ENCODE measurements at places on chromosomes 4 and X.
A peak's percentile ranks its signal among the peaks of the same experiment; 100 is the strongest.

DNA sequence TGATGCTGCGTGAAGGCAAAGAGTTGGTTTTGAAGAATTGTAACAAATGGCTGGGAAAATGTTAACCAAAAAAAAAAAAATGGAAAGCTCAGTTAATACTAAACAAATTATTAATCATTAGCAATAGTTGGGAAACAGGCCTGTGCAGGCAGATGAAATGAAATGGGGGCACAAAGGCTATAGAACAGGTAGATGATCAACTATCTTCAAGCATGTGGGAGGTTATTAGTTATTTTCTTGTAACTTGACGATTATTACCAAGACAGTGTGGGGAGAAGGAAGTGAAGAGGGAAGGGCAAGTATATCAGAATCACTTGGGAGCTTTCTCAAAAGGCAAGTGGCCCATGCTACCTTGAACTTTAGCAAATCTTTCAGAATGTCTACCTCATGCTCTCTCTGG, 351.9 kb downstream of the BCOR start:
- no peak for DNase-seq

DNA sequence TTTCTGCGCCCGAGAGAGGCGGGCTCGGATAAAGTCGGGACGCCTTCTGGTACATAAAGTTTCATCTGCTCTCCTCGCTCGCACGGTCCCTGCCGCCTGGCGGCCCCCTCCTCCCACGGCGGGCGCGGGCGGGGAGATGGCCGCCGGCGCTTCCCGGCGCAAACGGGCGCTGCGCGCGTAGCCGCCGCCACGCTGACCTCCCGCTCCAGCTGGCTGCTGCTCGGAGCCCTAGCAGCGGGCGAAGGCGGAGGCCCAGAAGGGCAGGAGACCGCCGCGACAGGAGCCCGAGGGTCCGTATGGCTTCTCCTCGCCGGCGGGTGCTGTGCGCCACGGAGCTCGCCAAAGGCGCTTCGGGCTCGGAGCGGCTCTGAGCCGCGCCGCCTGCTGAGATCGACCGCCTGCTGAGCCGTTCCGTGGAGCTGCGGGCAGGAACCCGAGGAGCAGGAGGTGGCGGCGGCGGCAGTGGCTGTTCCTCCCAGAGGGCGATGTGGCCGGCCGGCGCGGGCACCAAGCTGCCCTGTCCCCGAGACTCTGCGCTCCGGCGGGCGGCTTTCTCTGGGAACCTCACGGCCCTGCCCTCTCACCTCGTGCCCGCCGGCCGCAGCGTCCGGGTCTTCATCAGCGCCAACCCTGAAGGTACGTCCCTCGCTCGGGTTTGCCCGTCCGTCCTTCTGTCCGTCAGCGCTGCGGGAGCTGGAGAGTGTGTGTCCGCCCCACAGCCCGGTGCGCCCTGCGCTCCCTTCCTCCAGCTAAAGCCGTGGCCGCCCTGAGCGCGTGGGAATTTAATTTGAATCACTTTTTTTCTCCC, at the start of gene NWD2:
TSS of gene NWD2 (plus strand) at position 161 of the 808 bp plus-strand sequence. CDS start at position 486, 325 bp downstream.
- peak; percentile 46 for DNase-seq

GRCh38 chrX:2351321-2351720, 149.5 kb downstream of the DHRSX start:
- DNase-seq = no peak

GRCh38 chr4:94743838-94744237, 13.9 kb upstream of the BMPR1B start:
- no peak for DNase-seq

GRCh38 chr4:55973650-55974049, 24.9 kb downstream of the CEP135 start:
- DNase-seq = no peak

DNA sequence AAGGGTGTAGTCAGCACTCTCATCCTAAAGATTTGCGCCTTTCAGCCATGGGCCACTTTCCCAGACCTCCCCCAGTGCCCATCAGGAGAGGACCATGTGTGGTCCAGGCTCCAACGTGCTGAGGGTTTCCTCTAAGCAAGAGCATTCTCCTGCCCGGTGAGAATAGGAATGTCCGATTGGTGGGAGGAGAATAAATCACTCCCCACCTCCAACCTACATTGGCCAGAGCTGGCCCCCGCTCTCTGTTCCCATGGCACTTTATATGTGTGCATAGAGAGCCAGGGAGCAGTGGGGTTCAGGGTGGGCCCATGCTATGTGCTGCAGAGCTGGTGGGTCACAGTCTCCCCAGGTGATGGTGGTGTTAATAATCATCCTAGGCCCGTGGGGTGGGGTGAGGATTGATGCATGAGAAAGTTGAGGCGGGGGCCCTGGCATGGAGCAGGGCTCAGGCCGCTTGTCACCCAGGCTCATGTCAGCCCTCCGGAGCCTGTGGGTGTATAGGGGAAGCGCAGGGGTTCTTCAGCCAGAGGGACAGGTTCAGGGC, 6.8 kb upstream of the SORCS2 start:
- peak; percentile 16 for DNase-seq

DNA sequence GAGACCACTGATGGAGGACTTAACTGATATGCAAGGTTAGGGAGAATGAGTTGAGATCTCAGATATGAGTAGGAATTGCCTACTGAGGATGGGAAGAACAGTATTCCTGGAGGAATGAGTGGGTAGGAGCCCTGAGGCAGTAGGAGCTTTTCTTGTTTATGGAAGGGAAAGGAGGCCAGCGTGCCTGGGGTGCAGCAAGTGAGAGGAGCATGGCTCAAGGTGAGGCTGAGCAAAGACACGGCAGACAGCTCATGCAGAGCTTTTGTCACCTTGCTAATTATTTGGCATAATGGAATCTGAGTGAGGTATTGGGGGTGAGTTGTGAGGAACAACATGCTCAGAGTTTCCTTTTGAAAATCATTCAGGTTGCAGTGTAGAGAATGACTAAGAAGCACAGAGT, 65.3 kb upstream of the IBSP start:
- no peak for DNase-seq

DNA sequence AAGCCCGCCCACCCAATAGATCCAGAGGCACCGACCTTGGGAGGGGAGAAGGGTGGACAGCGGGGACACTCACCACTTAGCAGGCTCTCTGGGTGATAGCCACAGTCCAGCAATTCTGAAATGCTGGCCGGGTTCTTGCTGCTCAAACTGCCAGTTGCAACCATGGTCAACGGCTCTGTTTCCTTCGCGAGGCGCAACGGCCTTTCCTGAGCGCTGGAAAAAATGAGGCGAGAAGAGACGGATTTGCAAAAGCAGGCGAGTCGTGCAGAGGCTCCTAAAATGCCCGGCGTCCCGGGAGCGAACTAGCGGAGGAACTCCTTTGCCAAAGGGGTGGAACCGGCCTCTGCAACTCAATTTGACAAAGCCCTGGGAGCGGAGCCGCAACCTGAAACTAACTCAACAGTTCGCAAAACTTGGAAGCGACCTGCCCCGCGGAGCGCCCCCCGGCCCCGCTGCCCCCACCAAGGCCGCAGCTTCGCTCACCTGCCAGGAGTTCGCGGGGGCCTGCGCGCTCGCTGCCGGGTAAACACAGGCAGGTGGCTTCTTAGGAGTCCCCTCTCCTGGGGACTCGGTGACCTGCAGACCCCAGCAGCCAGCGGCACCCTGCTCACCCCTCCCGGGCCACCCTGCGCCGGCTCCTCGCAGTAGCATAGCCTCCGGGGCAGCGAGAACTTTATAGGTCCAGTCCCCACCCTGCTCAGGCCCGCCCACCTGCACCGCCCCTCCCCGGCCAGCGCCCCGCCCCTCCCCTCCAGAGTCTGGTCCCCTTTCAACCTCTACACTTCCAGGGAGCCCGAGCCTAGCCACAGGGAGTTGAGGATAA, at the start of gene DDIT4L:
TSS of gene DDIT4L (minus strand) at position 649 of the 823 bp plus-strand sequence. CDS start at position 164, 485 bp downstream.
- peak; percentile 79 for DNase-seq

GRCh38 chr4:11179796-11180195, 248.9 kb downstream of the HS3ST1 start:
- DNase-seq = no peak

DNA sequence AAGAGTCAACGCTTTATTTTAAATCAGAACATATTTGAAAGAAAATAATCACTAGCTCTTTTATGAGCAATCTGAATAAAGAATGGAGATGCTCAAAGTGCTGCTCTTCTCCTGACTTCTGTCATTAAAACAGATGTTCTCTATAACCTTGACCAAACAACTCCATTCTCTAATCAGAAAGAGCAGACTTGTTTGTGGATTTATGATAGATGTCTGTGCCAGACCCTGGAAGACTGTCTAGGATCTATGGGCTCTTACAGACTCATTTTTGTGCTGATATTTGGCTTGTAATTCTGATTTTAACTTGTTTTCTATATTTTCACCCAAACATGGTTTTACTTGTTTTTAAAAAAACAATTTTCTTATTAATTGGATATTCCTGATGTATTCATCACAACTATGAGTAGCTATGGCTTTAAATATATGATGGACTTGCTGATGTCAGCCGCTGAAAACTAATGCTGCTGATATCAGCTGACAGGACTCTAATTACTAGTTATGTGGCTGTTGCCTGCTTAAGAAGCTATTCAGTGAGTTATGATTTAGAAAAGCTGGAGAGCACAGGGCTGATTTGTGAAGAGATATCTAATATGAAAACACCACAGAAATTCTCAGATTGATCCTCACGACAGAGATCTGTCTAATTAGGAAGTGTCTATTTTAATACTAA, 31.6 kb upstream of the MAML3 start:
- no peak for DNase-seq

Data from left hindlimb (tissue), 1 donor.